ENCODE measurements at places on chromosomes 12 and 14.

GRCh38 chr12:54368025-54368708 is 3.9 kb upstream of the GPR84 start:
- no peak for DNase-seq

DNA sequence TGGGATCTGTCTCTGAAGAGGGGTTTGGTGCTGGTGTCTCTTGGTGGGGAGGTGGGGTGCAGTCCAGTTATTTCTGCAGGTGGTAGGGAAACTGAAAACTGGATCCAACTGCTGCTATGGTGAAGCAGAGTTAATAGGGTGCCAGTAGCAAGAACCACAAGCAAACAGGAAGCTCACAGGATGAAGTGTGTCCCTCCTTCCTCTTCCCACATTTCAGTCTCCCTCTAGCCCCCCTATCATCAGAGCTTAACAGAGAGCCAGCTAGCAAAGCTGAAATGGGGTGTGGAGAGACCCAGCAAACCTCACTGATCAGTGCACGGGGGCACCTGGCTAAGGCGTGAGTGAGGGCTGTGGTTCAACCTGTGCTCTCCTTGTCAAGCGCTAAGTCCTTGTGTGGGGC is 69.1 kb upstream of the C12orf71 start:
- DNase-seq, result no peak

DNA sequence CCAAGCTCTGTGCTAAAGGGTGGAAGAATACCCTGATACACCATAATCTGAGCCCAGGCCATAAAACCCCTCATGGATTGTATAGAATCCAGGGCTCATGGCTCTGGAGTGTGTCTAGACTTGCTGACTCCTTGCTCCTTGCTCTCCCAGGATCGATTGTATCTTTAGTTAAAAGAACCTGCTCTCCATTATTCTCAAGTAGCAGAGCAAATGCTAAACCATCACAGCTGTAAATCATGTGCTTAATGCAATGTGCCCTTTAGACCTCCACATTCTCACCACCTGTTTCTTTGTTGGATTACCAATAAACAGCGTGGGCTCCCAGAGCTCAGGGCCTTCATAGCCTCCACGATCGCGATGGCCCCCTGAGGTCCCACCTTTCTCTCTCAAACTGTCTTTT is 411.6 kb upstream of the FBXO33 start:
- no peak for DNase-seq

DNA sequence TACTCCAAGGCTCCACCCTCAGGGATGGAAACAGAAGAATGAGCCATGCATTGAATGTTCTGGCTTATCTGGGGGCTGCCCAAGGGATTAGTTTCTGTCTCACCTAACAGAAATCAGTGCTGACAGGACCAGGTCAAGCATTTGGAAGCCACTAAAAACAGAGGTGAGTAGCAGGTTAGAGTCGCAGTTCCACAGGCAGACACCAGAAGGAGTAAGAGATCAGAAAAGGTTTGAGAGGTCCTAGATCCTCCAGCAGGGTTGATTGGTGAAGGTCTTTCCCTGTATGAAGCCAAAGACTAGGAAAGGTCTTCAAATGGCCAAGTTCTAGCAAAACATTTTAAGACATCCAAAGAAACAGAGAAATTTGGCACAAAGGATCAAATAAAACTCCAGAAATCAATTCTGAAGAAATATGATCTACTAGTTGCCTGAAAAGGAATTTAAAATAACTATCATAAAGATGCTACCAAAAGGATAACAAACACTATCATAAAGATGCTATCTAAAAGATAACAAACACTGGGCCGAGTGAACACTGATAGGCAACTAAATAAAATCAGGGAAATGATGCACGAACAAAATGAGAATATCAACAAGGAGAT is 19.5 kb upstream of the TTC9 start:
- no peak for DNase-seq

DNA sequence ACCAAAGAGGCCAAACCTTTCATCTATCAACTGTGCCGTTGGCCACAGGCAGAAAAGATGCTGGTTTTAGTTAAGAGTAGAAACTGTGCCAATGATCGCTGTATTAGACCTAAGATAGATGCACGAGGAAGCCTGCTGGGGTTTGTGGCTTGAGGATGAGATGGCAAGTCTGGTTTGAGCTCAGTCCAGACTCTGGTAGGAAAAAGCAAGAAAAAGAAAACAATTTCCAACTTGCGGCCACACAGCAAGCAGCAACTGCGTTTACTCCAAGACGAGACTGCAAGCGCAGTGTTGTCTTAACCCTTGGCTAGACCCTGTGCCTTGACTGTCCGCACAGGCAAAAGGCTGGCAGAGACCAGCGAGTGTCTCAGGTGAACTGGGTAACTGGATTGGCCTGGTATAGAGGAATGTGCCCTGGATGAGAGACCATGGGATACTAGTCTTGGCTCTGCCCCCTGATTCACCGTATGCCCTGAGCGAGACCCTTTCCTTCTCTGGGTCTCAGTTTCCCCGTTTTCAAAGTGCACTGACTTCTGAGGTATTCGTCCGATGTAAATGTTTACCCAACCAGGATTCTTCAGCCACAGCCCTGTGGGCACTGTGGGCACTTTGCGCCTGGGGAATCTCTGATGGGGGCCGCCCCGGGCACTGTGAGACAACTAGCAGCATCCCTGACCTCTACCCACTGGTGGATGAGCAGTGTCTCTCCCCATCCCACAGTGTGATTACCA is 113.4 kb downstream of the DICER1 start:
- no peak for DNase-seq

- no peak for DNase-seq
Measured at GRCh38 chr12:99029511-99030271, 384.6 kb downstream of the APAF1 start.

- DNase-seq, result no peak
Measured at GRCh38 chr12:52708010-52708409, 4.7 kb upstream of the KRT77 start.

- no peak for DNase-seq
Measured at GRCh38 chr12:32151552-32151951, 44.9 kb downstream of the BICD1 start.

- DNase-seq, result no peak
Measured at GRCh38 chr12:96495155-96495554, 5.8 kb downstream of the CFAP54 start.

DNA sequence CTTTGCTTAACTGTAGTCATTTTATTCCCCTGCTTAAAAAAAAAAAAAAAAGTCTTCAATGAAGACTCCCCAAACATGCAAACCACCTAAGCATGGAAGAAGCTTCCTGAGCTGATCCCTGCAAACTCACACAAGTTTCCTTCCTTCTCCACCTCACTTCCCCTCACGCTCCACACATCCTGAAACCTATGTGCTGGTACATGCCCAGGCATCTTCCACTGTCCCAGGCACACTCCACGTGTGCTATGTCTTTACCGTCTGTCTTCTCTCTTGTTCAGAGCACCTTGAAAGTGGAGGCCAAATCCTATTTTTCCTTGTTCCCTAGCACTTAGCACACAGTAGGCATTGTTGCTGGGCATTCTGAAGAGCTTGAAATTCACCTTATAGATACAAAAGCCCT is 13.4 kb downstream of the LRIG3 start:
- DNase-seq, result no peak

DNA sequence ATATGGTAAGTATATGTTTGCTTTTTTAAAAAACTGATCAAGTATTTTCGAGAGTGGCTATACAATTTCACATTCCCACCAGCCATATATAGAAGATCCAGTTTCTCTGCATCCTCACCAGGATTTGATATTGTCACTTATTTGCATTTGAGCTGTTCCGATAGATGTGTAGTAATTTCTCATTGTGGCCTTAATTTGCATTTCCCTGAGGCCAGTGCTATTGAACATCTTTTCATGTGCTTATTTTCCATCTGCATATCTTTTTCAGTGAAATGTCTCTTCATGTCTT is 72.9 kb upstream of the VASH1 start:
- no peak for DNase-seq

DNA sequence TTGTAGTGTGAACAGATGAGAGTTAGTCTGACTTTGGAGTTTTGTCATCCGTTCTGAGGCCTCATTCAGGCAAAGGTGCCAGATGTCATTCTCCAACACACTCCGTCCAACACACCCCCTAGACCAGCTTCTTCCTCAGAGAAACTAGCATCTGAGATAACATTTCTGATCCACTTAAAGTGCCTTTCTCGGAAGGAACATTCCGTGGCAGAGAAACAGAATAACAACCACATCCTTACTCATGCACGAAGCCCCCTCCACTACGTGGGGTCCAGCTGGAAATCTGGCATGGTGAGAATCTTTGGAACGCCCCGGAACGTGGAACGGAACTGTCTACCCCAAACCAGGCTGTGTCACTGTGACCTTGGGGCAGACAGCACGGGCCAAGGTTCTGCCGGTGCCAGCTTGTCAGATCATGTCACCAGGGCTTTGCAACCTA is 17.0 kb upstream of the BCL7A start:
- no peak for DNase-seq
